ENCODE measurements at places on chromosomes 13 and 19.

GRCh38 chr13:79532576-79532975 lies 51.6 kb downstream of the NDFIP2 start:
- DNase-seq = no peak

- DNase-seq = no peak
Observed at GRCh38 chr13:42615691-42616090, 41.7 kb downstream of the TNFSF11 start.

GRCh38 chr19:54518844-54519243 lies 16.2 kb downstream of the LAIR2 start:
- no peak for DNase-seq

DNA sequence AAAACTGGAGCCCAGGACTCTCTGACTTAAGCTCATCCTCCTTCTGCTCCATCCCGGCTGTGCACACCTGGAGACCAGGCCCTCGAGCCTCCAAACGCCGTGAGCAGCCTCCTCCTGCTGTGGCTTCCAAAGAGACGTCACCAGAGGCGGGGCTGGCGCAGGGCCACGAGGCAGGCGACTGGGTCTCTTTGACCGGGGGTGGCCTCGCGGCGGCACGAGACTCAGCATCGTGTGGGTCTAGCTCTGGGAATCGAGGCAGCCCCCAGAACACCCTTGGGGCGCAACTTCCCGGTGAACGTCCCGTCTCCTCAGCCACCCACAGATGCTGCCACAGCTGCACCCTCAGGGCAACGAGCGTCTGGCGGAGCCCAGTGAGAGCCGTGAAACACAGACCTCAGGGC lies 22.8 kb downstream of the RASA3 start:
- DNase-seq = no peak

DNA sequence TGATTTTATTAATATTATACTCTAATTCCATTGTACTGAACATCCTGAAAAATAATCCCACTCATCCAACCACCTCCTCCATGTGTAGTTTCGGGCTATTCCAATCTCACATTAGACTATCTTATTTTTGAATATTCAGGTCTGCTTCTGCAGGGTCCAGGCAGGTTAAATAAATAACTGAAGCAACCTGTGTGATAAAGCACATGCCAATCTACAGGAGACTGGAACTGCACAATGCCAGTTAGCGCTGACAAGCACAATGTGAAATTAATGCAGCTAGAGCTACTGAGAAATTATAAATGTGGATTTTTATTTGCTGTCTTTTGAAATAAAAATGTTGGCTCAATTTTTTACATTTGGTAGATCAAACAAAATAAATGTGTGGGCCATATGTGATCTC lies 540.1 kb upstream of the ATXN8OS start:
- DNase-seq = no peak

DNA sequence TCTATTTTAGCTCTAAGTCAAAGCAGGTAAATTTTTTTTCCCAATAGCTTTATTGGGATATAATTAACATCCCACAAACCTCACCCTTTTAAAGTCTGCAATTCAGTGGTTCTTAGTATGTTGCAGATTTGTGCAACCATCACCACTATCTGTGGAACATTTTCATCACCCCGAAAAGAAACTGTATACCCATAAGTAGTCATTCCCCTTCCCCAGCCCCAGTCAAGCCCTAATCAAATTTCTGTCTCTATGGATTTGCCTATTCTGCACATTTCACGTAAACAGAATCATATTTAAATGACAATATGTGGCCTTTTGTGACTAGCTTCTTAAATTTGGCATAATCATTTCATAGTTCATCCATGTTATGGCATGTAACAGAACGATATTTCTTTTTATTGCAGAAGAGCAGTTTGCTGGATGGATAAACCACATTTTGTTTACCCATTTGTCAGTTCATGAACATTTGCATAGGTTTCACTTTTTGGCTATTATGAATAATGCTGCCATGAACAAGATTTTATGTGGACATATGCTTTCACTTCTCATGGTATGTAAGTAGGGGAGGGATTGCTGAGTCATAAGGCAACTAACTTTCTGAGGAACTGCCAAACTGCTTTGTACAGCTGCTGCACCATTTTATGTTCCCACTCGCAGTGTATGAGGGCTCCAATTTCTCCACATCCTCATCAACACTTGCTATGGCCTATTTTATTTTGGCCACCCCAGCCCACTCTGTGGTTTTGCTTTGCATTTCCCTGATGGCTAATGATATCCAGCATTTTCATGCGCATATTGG lies 10.9 kb downstream of the SLC46A3 start:
- DNase-seq = no peak

DNA sequence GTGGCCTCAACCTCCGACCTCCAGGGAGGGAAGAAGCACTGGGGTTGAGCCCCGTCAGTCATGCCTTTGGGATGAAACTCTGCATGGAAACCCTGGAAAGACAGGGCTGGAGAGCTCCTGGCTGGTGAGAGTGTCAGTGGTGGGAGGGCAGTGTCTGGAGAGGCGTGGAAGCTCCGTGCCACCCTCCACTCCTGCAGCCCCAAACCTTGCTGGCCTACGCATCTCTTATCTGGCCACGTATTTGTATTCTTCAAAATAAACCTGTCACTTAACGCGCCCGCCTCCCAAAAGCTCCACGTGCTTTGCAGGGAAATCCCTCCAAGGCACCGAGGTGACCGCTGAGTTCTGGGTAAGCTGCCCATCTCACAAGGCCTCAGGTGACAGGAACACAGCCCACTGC lies 84.3 kb downstream of the TEX29 start:
- no peak for DNase-seq

DNA sequence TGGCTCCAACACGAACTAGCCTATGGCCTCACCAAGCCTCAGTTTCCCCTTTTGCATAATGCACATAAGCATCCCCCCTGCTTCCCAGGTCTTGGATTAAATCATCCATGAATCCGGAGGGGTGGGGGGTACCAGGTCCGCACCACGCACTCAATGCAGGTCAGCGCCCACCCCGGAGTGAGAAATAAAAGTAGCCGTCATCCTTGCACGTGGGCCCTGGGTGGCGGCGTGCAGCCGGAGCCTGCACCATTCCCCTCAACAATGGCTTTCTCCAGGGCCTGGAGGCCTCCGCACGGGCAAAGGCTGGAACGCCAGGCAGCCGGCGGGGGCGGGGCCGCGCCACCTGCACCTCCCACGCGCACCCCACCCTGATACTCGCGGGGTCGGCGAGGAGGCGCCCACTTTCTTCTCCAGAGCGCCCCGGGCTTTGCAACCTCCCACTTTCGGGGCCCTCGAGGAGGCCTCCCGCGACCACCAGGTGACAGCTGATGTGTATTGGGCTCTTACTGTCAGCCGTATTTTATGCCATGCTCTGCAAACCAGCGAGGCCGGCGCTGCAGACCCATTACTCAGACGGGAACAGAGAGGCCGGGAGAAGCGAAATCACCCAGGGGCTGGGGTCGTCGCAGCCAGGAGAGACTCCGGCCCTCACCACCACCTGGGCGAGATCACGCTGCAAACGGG lies 767 bp upstream of the GADD45B start:
- DNase-seq = peak; percentile 52

GRCh38 chr13:103803349-103803748 lies 737.1 kb upstream of the SLC10A2 start:
- DNase-seq = no peak

GRCh38 chr13:46404733-46405100 lies 17.7 kb upstream of the RUBCNL start:
- no peak for DNase-seq

DNA sequence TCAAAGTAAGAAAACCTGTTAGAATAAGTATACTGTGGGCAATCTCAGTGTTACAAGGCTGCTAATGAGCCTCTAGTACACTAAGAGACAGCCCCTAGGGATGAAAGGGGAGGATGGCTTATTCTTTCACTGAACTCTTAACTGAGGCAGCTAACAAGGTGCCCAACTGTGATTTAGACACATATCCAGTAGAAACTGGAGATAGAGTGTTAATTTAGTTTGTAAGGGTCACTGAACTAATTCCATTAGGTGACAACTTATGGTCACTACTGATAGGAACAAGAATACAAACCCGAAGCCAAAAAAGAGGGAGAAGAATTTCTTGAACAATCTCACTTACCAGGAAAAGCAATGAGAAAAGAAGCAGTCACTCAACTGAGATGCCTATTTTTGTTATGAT lies 1010.6 kb downstream of the PCDH9 start:
- no peak for DNase-seq

DNA sequence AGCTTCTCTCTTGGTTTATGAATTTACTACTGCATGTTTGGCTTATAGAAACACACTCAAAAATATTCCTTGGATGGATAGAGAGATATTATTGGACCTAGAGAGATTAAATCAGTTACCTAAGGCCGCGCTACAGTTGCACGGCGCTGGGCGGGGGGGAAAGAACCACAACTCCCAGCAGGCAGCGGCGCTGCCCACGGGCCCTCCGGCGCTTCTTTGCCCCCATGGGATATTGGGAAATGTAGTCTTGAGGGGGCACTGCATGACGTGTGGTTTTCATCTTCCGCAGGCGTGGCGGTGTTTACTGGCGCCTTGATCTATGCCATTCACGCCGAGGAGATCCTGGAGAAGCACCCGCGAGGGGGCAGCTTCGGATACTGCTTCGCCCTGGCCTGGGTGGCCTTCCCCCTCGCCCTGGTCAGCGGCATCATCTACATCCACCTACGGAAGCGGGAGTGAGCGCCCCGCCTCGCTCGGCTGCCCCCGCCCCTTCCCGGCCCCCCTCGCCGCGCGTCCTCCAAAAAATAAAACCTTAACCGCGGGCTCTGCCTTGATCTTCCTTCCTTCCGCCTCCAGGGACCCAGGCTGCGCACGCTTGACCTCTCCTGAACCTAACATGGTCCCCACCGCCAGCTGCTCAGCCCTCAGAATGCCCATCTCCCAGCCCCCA lies 4.8 kb downstream of the EMP3 start:
- DNase-seq = peak; percentile 60

GRCh38 chr19:31659897-31660210 lies 310.6 kb upstream of the TSHZ3 start:
- no peak for DNase-seq

DNA sequence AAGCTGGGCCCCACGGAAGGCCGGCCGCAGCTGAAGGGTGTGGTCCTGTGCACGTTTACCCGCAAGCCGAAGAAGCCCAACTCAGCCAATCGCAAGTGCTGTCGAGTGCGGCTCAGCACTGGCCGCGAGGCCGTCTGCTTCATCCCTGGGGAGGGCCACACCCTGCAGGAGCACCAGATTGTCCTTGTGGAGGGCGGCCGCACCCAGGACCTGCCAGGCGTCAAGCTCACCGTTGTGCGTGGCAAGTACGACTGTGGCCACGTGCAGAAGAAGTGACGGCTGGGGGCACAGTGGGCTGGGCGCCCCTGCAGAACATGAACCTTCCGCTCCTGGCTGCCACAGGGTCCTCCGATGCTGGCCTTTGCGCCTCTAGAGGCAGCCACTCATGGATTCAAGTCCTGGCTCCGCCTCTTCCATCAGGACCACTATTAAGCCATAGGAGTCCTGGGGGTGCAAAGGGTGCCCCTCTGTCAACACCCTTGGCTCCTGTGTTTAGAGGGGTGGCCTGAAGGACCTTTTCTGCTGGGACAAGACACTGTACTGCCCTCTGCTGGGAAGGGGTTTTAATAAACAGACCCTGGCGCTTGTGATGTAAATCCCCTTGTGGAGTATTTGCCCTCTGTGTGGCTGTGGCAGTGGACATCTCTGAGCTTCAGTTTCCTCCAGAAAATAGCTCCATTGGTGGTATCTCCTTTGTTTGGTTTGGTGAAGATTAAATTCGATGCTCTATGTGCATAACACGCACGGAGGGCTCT lies 1.9 kb downstream of the MRPS12 start:
- no peak for DNase-seq

DNA sequence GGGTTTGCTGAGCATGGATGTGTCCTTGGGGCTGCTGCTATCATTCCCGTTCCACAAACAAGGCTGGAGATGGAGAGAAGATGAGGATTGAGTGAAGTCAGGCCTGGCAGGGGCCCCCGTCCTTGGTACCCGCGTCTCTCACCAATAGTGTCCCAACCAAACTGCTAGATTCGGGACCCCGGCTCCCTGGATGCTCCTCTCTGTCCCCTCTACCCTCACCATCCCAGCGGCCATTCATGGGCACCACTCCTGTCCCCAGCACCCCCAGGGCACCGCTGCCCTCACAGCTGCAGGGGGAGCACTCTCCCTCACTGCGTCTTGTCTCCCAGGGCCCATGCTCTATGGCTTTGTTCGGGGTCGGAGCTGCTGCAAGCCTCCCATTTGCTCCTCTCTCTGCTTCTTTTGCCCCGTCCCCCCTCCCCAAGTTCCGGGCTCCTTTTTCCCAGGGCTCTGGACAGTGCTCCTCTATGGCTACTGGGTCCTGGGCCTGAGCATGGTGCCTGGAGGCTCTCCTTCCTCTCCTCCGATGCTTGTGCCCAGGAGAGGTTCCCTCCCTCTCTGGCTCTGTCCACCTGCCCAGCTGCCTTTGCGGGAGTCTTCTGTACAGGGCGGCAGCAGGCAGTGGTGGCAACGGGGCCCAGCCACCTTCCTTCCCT lies 219.5 kb downstream of the TEX29 start:
- no peak for DNase-seq

DNA sequence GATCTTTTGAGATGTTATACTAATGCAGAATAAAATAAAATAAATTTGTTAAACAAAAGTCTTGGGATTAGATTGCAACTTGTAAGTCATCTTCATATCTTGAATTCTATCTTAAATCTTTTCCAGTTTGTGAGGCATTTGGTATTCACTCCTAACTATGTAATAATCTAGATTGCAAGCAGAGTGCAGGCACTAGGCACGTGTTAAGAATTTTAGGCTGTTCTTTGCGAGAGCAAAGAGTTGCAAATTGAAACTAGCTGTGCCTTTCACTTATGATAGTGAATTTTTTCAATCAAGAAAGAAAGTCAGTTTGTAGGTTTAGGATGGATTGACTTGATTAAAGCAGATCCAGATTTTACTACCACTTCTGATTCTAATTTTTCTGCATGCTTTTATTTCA lies 264.1 kb upstream of the SPRY2 start:
- no peak for DNase-seq

GRCh38 chr13:95862408-95862807 lies 185.5 kb downstream of the DNAJC3 start:
- DNase-seq = no peak

DNA sequence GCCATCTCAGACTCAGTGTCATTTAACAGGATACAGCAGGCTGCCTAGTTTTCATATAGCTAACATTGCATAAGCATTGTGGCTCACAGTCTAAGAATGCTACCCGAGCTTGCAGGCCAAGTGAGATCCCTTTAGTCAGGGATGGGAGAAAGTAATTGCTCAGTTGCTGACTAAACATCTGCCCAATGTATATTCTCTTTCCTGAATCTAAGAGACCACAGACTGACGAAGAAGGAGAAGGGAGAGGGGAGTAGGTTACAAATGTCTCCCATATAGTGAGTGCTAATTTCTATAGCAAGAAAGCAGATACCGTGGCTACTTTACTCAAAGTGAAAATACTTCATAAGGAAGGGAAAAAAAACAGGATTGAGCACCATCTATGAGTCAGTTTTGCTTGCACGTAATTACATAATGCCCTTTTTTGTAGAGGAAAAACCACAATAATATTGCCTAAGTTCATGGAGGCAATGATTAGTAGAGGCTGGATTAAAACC lies 453.9 kb downstream of the COG6 start:
- DNase-seq = no peak

GRCh38 chr13:27339299-27339698 lies 68.7 kb downstream of the RASL11A start:
- DNase-seq = no peak

- DNase-seq = no peak
Observed at GRCh38 chr19:31515931-31516330, 166.7 kb upstream of the TSHZ3 start.
